ENCODE measurements at places on chromosomes 4 and X.

DNA sequence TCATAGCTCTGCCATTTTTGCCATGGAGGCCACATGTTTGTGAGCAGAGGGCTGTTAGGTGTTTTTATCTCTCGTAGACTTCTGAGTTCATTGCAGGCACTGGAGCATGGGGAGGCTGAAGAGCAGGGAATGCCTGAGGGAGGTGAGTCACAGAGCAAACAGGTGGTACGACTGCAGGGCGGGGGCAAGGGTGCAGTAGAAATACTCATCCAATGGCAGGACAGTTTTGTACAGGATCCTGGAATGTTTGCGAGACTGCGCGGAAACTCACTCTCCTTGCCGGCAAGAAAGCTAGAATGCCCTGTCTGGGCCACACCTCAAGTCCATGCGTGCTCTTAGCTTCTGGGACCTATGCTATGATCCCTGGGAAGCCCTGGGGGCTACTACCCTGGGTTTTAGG lies 20.0 kb upstream of the VCX2 start:
- no peak for DNase-seq

DNA sequence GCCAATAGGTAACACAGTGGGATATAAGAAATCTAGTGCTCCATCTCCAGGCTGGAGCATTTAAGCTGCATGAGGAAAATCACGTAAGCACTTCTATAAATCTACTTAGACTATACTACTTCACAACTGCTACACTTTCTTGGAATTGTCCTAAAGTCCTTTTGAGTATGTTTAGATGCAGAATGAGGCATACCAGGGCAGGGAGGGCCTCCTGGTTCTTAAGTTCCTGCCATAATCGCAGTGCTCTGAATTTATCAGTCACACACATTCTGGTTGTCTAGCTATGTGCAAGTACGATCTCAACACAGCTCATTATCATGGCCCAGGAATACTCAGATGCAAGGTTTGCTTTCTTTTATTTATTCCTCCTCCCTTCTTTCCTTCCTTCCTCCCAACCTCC lies 130.3 kb downstream of the GUCY2F start:
- no peak for DNase-seq

DNA sequence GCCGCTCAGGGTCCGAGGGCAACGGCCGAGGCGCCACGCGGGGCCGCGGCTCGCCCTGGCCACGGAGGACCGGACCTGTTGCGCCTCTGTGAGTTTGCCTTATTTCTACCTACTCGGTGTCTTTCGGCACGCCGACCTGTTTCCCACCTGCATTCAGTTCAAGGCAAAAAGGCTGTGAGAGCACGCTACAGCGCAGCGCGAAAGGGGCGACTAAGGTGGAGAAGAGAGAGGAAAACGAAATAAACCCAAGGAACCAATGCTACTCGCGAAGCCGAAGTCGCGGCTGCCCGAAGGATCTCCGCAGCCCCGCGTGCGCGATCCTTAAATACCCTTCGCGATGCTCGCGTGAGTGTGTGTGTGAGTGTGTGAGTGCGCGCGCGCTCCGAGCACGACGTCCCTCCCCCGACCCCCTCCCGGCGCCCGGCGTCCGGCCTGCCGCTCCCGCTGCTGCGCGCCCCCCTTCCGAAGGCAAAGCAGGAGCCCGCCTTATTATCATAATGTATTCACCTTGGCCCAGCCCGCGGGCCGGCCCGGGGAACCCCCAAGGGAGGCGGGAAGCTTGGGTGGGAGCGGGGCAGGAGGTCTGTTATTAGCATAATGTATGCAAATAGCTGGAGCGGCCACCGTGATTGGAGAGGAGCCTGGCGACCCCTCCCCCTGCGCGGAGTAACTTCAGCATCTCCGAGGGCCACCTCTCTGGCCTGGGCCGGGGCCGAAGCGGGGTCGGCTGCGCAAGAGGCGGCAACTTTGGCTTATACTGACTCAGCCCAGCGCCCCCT lies at the start of gene COL25A1:
TSS of gene COL25A1 (minus strand) at position 298 of the 779 bp plus-strand sequence.
- DNase-seq, result no peak

- no peak for DNase-seq
Measured at GRCh38 chrX:68508799-68509198, 9.9 kb downstream of the YIPF6 start.

GRCh38 chr4:8255698-8256441 lies 13.7 kb upstream of the HTRA3 start:
- DNase-seq, result no peak

DNA sequence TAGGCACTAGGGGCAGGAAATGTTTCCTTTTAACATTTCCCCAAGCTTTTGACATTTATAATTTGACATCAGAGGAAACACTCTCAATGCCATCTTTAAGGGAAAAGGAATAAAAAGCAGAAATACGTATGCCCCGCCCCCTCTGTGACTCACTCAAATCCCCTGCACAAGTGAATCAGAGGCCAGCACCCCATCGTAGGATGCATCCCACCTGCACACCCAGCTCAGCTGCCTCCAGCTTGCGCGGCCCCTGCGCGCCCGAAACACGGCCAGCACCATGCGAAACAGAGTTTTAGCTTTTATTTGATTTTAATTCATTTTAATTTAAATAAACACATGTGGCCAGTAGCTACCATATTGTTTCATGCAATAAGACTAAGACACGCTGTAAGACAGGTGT lies 29.5 kb downstream of the ABLIM2 start:
- DNase-seq, result no peak

DNA sequence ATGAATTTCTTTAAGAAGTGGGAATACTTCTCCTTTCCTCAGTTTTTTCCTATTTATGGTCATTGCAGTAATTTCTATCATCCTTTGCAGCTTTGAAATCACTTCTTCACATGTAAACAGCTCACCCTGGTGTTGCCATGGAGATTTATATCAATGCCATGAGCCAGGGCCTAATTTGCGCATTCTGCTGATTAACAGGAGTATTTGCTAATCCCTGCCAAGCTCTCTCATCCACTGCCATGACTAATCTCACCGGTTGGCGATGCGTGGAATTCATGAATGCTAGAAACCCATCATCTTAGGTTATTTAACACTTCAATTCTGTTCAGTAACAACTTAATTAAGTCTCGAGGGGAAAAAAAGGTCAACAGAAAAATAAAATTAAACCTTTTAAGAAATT lies 11.8 kb upstream of the FGF13 start:
- DNase-seq, result no peak

- DNase-seq, result no peak
Measured at GRCh38 chr4:187065396-187065795, 341.7 kb upstream of the FAT1 start.

- no peak for DNase-seq
Measured at GRCh38 chr4:109125084-109125483, 177.4 kb downstream of the COL25A1 start.

GRCh38 chr4:123739806-123740205 lies 343.2 kb downstream of the SPRY1 start:
- DNase-seq, result no peak

- no peak for DNase-seq
Measured at GRCh38 chr4:41883988-41884734, 51.1 kb upstream of the TMEM33 start.

- DNase-seq, result no peak
Measured at GRCh38 chr4:48499551-48500066, 9.6 kb downstream of the ZAR1 start.

DNA sequence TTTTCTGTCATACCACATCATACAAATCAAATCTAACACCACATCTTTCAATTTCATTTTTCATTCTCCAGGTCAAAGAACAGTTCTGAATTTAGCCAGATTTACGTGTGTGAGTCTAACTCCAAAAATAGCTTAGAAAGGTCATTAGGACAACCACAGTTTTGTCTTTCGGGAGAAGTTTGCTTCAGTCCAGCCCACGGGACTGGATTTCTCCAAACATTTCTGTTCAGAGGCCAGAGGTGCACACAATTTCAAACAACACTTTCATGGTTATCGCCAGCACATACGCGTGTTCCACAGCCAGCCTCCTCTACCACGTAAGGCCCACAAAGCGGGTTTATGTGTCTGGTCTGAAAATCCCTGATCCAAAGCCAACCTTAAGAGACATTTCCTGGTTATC lies 65.9 kb downstream of the VEGFC start:
- DNase-seq, result no peak

GRCh38 chr4:56086073-56086541 lies 137.4 kb downstream of the CEP135 start:
- DNase-seq, result peak; percentile 39

- DNase-seq, result peak; percentile 8
Measured at GRCh38 chr4:114964026-114964425, 149.4 kb downstream of the NDST4 start.

DNA sequence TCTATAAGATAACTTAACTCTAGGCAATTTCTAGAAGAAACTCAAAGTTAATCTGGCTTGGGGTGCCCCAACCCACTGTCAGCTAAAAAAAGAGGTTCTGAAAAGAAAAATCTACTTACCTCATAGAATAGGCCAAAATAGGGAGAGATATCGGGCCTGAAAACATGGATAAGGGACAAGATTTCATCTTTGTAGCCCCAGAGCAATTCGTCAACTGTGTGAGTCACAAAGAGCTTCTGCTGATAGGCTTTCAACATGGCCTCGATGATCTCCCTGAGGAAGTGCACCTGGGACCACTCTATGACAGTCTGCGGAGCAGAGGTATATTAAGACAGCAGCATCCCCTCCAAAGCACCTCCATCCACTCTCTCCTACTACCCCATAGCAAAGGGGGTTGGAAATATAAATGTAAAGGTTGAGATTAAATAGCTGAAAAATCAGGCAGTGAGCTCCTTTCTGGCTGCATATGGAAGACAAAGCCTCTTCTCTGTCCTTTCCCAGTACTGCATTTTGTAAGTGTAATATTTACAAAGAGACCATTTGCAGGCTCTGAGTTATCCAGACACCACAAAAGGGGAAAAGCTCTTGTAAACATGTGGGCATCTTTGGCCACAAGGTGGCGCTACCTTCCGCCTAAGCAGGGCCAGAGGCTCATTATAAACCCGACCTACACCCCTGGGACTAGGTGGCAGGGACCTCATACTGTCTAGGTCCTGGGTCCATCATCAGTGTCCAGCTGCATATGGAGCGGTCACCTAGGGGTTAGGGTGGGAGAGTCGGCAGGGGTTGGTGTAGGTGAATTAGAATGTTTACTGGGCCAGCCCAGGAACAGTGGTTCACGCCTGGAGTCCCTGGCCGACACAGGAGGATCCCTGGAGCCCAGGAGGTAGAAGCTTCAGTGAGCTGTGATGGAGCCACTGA lies 31.5 kb upstream of the NUP54 start:
- DNase-seq, result peak; percentile 8

DNA sequence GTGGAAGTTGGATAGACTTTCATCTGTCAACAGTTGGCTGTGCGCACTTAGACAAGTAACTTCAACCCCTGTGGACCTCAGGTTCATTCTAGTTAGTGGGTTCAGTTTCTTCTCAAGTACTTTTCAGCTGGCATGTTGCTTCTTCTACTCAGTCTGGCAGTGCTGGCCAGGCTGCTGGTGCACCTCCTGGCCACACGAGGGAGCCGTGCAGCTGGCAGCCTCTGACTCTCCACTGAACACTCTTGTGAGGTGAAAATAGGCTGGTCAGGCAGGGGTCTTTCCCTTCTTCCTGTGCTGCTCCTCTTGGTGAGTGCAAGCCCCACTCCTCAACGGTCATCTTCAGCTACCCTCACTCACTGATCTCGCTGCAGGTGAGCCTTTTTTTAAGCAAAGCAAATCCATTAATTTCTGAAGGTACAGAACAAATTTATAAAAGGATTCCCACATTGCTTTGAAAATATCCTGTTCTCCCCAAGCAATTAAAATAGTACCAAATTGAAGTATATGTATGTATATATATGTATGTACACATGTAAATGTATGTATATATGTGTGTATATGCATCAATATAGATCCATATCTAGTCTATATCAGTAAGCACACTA lies 30.6 kb downstream of the LONRF3 start:
- no peak for DNase-seq

DNA sequence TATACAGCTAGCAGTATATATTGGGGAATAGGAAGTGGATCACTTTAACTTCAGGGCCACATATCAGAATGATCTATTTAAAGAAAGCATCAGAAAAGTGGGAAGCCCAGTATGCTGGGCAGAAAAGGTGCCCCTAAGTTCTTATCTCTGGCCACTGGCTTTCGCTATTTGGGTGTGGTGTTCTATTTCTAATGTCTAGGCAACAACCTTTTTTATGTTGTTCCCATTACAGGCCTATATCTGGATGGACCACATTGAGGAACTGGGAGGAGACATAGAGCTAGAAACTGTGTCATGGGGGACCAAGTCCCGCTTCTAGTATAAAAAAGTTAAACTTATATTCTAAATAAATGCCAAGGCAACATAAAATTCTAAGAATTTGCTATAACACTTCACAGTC lies 935.6 kb downstream of the PDHA2 start:
- no peak for DNase-seq

GRCh38 chr4:139142980-139143379 lies 34.0 kb downstream of the ELF2 start:
- no peak for DNase-seq

- DNase-seq, result no peak
Measured at GRCh38 chrX:1336331-1336943, at the start of gene IL3RA. TSS of gene IL3RA (plus strand) at chrX:1336785. CDS start at chrX:1341766, 4,981 bp downstream.

DNA sequence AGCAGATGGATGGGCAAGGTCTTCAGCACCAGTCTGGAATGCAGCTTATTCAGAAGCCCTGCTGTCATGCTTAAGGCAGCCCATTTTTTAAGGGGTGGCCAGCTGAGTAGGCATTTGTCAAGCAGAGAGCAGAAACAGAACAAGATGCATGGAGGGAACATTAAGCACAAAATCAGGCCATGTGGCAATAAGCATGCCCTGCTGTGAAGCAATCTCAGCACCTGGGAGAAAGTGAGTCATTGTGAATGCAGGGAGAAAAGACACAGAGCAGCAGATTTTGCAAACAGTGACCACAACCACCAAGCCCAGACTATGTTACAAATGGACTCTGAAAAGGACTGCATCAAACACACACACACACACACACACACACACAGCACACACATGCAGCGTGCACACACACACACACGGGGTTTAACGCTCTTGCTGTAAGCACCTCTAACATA lies 94.1 kb upstream of the GALNT7 start:
- peak; percentile 13 for DNase-seq

- no peak for DNase-seq
Measured at GRCh38 chr4:186096681-186097165, 7.8 kb upstream of the FAM149A start.

DNA sequence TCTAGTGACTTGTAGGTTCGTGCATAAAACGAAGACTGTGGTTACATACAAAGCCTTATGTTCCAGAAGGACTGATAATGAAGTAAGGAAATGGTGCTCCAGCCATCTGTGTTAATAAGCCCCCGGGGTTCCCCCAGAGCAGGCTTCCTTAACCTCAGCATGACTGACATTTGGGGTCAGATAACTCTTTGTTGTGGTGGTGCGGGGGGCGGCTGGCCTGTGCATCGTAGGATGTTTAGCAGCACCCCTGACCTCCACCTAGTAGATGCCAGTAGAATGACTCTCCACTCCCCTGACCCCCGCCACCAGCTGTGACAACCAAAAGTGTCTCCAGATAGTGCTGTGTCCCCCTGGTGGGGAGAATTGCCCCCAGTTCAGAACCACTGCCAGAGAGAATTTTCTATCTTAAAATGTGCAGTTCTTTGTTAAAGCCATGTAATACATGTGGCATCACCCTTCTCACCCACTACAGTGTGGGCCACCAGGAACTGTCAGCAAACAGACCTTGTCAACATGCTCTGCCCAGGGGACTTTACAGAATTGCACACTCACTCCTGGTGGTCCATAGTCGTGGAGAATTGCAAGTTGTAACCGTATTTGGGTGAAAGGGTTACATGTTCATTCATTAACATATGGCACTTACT lies 7.5 kb downstream of the SH3KBP1 start:
- DNase-seq, result peak; percentile 22
